ENCODE measurements at places on chromosomes 11 and 22. TPM values are rescaled to one million over a fixed set of nuclear protein-coding genes. Genes with fewer than 3 reads are reported as not detected.

DNA sequence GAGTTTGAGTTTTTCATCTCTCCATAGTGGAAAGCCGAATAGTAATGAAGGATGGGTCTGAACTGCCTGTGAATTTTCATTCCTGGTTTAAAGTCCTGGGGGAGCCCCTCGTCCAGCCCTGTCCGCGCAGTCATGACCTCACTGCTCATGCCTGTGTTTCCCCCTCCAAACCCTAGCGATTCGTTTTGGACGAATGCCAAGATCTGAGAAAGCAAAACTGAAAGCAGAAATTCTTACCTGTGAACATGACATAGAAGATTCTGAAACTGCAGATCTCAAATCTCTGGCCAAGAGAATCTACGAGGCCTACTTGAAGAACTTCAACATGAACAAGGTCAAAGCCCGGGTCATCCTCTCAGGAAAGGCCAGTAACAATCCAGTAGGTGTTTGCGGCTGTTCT, 30.5 kb downstream of the CDPF1 start:
- no peak overlapping the region for H3K27ac ChIP-seq
- H3K4me1 ChIP-seq, result no peaks in the 10 kb centered on the region
- H3K36me3 ChIP-seq, result peaks cover 80% of the 10 kb centered on the region

- no peak for DNase-seq
- no peaks in the 10 kb centered on the region for H3K36me3 ChIP-seq
- H3K4me3 ChIP-seq, result peak overlapping the region; percentile 55
Observed at GRCh38 chr11:103110391-103110790, 1.2 kb downstream of the DYNC2H1 start.

RASL10A gene
- 33.5 TPM for total RNA-seq

PRPF19 gene
- 51.2 TPM for total RNA-seq

SPA17 gene
- 28.0 TPM for total RNA-seq

SHANK3 gene
- 96.9 TPM for total RNA-seq

GRCh38 chr22:20058989-20059770, 20.9 kb upstream of the DGCR8 start:
- H3K4me3 ChIP-seq, result no peak overlapping the region
- no peak for DNase-seq
- peaks cover 84% of the 10 kb centered on the region for H3K36me3 ChIP-seq
- H3K27ac ChIP-seq, result no peak overlapping the region

FXYD2 gene
- 2.8 TPM for total RNA-seq

DNA sequence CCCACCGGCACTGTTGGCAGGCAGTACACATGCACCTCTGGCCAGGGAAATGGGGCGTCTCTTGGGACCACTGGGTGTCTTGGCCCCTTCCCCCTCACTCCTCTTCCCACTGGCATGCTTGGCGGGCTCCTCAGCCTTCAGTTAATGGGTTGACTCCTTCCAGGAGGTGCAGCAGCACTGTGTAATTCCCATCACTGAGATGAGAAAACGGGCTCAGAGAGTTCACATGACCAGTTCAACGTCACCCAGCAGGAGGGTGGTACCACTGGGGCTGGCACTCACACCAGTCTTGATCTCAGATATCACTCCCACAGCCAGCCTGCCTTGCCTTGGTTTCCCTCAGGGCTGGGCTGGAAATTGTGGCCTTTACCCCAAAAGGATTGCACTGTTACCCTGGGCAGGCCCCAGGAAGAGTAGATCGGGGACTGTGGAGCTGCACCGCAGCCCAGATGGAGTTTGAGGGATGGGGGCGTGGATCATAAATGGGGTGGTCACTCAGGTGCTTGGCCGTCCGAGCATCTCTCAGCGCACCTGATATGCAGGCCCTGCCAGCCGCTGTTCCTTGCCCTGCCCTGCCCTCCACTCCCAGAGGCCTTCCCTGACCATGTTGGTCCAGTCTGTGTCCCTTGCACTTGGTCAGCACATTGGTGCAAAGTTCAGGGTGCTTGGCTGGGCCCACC, 16.9 kb downstream of the CAPN5 start:
- no peak overlapping the region for H3K27ac ChIP-seq
- no peak for DNase-seq
- H3K4me3 ChIP-seq, result no peak overlapping the region
- H3K36me3 ChIP-seq, result no peaks in the 10 kb centered on the region

DNA sequence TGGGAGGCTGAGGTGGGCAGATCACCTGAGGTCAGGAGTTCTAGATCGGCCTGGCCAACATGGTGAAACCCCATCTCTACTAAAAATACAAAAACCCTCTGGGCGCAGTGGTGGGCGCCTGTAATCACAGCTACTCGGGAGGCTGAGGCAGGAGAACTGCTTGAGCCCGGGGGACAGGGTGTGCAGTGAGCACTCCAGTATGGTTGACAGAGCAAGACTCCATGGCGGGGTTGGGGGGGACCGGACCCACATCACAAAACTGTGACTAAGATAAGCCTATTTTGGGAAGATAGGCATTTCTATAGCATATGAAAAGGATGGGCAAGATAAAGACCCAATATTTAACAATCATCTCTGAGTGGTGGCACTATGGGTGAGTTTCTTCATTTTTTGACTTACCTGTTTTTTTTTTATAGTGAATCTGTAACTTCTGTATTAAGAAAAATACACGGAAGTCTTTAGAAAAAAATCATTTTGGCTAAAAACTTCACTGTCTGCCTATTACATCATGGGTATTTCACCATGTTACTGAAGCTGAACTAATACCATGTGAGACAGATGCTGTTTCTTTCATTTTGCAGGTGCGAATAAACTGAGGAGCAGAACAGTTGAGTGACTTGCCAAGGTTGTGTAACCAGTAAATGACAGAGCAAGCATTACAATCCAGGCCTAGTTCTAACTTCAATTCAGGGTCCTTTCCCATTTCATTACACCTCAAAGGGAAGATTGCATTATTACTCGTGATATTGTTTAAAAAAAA, 2.5 kb downstream of the CELF1 start:
- no peaks in the 10 kb centered on the region for H3K36me3 ChIP-seq
- no peak for DNase-seq
- H3K27me3 ChIP-seq, result no peaks in the 10 kb centered on the region
- peaks cover 37% of the 10 kb centered on the region for H3K4me1 ChIP-seq
- no peak overlapping the region for H3K27ac ChIP-seq

GRCh38 chr11:128627666-128628324, 40.4 kb upstream of the ETS1 start:
- no peaks in the 10 kb centered on the region for H3K36me3 ChIP-seq
- no peak overlapping the region for H3K4me3 ChIP-seq
- no peaks in the 10 kb centered on the region for H3K27me3 ChIP-seq
- DNase-seq, result no peak
- peaks cover 51% of the 10 kb centered on the region for H3K4me1 ChIP-seq

OR2AG1 gene
- total RNA-seq, result not detected

NEFH gene
- 0.46 TPM for total RNA-seq

- H3K36me3 ChIP-seq, result no peaks in the 10 kb centered on the region
Observed at GRCh38 chr11:75380716-75381420, 18.4 kb upstream of the RPS3 start.

CDC42BPG gene
- total RNA-seq, result 26.3 TPM

MCHR1 gene
- not detected for total RNA-seq

- H3K27ac ChIP-seq, result peak overlapping the region; percentile 63
- no peaks in the 10 kb centered on the region for H3K27me3 ChIP-seq
- H3K4me3 ChIP-seq, result no peak overlapping the region
- H3K4me1 ChIP-seq, result peaks cover 50% of the 10 kb centered on the region
- no peaks in the 10 kb centered on the region for H3K36me3 ChIP-seq
Observed at GRCh38 chr11:73335204-73335923, 27.3 kb downstream of the ARHGEF17 start.
